CD4-positive, alpha-beta memory T cell (primary cell): ENCODE measurements at places on chromosomes 2 and 18. TPM values are rescaled to one million over a fixed set of nuclear protein-coding genes. Genes with fewer than 3 reads are reported as not detected.
A peak's percentile ranks its signal among the peaks of the same experiment; 100 is the strongest.

DNA sequence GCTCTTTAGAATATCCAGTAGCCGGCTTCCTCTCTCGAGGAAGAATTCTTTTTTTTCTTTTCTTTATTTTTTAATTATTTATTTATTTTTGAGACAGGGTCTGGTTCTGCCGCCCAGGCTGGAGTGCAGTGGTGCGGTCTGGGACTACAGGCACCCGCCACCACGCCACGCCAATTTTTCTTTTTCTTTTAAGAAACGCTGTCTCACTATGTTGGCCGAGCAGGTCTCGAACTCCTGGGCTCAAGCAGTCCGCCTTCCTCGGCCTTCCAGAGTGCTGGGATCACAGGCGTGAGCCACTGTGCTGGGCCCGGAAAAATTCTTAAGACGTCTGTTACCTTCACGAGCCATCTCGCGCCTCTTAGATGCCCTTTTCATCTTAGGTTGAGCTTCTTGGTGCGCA lies 931 bp upstream of the TMEM131 start:
- no peaks in the 10 kb centered on the region for H3K36me3 ChIP-seq
- peak overlapping the region; percentile 89 for H3K27ac ChIP-seq
- no peak for DNase-seq
- peaks cover 30% of the 10 kb centered on the region for H3K4me1 ChIP-seq
- no peaks in the 10 kb centered on the region for H3K27me3 ChIP-seq
- H3K4me3 ChIP-seq, result peak overlapping the region; percentile 95

DNA sequence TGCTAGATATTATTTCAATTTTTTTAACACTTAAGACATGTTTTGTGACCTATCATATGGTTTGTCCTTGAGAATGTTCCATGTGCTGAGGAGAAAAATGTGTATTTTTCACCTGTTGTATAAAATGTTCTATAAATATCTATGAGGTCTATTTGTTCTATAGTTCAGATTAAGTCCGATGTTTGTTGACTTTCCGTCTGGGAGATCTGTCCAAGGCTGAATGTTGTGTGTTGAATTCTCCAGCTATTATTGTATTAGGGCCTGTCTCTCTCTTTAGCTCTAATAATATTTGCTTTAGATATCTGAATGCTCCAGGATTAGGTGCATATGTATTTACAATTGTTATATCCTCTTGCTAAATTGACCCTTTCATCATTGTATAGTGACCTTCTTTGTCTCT lies 144.1 kb downstream of the NYAP2 start:
- no peak overlapping the region for H3K27ac ChIP-seq
- H3K4me3 ChIP-seq, result no peak overlapping the region
- no peaks in the 10 kb centered on the region for H3K4me1 ChIP-seq
- no peak for DNase-seq

DNA sequence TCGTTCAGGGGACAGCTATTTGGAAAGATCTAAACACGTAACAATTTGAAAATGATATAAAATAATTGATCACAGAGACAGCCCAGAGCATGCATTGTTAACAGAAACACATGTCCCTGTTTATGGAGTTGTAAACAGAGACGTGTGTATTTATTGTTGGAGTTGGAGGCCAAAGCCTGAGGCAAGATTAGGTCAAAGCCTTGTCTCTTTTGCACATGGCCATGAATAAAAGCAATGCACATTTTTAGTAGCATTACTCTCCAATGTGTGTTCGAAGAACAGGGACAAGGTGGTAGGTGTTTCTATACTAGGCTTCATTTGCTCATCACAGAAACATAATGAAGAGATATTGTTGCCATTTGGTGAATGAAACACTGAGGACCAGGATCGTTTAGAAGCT lies 841.5 kb upstream of the FANCL start:
- no peak overlapping the region for H3K4me3 ChIP-seq
- DNase-seq, result no peak

The ITPRID2 gene
- total RNA-seq, result 38.8 TPM

GRCh38 chr18:2325308-2325849 lies 245.9 kb downstream of the METTL4 start:
- no peaks in the 10 kb centered on the region for H3K4me1 ChIP-seq
- no peak overlapping the region for H3K4me3 ChIP-seq
- no peaks in the 10 kb centered on the region for H3K27me3 ChIP-seq
- H3K27ac ChIP-seq, result no peak overlapping the region
- H3K36me3 ChIP-seq, result no peaks in the 10 kb centered on the region

DNA sequence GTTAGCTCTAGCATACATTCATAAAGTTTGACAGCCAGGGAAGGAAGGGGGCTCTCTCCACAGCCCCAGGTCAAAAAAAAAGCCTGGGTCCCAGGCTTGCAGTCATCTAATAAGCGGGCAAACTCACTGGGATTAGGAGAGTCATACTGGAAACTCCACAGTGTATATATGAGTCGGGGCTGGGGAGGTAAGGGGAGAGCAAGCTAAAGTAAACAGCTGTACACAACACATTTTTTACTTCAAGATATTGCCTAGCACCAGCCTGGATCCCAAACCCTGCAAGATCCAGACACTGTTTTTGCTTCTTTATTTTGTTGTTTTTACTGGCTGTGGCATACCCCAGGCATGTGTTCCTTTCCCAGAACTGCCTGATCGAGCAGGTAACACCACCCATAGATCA lies 291.3 kb upstream of the TANK start:
- H3K27me3 ChIP-seq, result no peaks in the 10 kb centered on the region
- DNase-seq, result no peak
- H3K4me3 ChIP-seq, result no peak overlapping the region

DNA sequence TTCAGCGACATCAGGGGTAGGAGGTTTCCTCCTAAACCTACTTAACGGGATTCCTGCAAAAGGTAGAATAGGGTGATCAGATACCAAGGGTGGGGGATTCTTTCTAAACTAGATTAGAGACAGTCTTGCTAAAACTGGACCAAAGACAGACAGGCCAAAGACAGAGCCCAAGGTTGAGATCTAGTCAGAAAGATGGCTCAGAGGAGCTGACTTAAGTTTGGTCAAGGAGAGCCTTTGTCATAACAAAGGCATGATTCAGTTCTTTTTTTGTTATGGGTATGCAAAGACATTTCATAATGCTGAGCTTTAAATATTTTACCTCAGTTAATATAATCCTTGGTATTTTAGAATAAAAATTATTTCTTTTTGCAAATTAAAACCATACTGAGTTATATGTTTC lies 17.8 kb upstream of the GPR75 start:
- H3K4me1 ChIP-seq, result no peaks in the 10 kb centered on the region
- H3K27me3 ChIP-seq, result no peaks in the 10 kb centered on the region
- DNase-seq, result no peak
- peaks cover 22% of the 10 kb centered on the region for H3K36me3 ChIP-seq

DNA sequence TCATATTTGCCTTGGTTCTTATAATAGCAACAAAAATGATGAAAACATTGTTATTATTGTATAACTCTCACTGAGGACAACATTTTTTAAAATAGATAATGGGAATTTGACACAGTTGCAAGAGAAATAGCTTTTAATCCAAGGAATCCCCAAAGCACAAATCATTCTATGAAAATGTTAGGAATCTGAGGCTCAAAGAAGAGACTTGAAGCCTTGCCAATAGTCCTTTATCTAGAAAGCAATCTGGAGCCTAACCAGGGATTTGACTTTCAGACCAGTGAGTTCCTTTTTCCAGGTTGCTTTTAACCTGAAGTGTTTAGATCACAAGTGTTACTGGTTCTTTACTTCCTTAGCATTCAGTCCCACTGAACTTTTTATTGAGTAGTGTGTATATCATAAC lies 574.5 kb upstream of the ZEB2 start:
- H3K4me3 ChIP-seq, result no peak overlapping the region
- DNase-seq, result no peak
- H3K4me1 ChIP-seq, result no peaks in the 10 kb centered on the region
- H3K27ac ChIP-seq, result no peak overlapping the region

The PSTPIP2 gene
- 13.3 TPM for total RNA-seq

DNA sequence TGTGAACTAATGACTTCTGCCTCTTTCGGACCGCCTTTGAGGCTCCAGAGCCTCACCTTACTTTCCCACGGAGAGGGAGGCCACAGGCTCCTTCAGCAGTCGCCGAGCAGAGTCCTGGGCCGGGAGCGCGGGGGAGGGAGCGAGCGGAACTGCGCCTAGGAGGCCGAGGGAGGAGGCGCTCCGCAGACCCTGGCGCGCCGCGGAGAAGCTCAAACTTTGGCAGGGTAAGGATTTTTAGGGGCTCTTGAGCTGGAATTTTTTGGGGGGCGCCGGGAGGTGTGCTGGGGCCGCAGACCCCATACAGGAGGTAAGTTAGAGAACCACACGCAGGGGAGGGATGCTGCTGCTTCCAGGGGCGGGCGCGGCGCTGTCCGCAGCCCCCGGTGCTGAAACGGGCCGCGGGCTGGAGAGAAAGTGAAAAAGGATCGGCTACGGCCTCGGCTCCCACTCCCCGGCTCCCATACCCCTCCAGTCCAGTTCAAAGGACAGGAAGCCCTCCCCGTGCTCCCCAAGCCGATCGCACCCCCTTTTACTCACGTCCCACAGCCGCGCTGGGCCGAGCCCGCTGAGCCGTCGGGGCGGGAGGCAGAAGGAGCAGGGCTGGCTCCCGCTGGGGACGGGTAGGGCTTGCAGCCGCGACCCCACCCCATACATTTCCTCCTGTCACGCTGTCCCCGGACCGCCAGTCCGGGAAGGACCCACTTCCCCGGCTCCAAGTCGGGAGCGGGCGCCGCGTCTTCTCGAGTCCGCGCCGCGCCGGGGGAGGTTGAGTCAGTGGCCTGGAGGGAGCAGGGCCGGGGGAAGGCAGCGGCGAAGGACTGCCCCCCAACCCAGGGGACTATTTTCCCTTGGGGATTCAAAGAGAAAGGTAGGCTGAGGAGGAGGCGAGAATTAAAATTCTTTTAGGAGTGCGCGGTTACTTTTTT lies at the start of gene CNGA3:
Gene CNGA3 (plus strand): TSS at position 146 of the 926 bp plus-strand sequence. CDS start 23,520 bp downstream, outside the sequence.
- peak; percentile 23 for DNase-seq
- H3K4me1 ChIP-seq, result no peaks in the 10 kb centered on the region
- H3K36me3 ChIP-seq, result no peaks in the 10 kb centered on the region

DNA sequence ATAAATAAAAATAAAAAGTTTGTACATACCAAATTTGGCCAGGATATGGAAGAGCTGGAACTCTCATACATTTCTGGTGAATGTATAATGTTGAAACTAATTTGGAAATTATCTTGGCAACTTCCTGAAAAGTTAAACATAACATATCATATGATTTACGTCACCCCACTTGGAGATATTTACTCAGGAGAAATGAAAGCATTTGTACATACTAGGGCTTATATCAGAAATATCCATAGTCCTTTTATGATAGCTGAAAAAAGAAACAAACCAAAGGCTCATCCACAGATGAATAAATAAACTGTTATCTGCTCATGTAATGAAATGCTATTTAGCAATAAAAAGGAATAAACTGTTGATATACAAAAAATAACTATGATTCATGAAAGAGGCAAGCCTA lies 318.2 kb upstream of the NRXN1 start:
- no peak overlapping the region for H3K4me3 ChIP-seq
- H3K36me3 ChIP-seq, result no peaks in the 10 kb centered on the region
- no peaks in the 10 kb centered on the region for H3K4me1 ChIP-seq
- no peak overlapping the region for H3K27ac ChIP-seq

DNA sequence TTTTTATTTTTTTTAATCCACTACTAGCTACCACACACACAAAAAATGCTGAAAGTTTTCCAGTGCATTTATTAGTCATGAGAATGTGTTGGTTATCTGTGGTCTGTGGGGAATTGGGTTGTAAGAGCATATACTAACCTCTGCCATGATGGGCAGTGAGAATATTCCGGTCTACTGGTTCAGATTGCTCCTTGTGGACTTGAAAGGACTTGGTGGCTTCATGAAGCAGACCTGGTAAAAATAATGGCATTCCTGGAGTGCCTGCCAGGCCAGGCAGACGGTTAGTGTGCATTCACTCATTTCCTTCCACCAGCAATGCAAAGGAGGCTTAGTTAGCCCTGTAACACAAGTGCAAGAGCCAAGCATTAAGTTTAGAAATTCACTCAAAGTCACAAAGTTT lies 150.8 kb downstream of the THSD7B start:
- H3K4me1 ChIP-seq, result no peaks in the 10 kb centered on the region
- no peak overlapping the region for H3K4me3 ChIP-seq
- no peaks in the 10 kb centered on the region for H3K36me3 ChIP-seq
- DNase-seq, result no peak
- H3K27me3 ChIP-seq, result no peaks in the 10 kb centered on the region
- no peak overlapping the region for H3K27ac ChIP-seq

The LYPD6B gene
- total RNA-seq, result not detected

- H3K4me1 ChIP-seq, result peaks cover 36% of the 10 kb centered on the region
- H3K27ac ChIP-seq, result peak overlapping the region; percentile 76
- no peaks in the 10 kb centered on the region for H3K27me3 ChIP-seq
Measured at GRCh38 chr2:70095720-70096670, 8.7 kb downstream of the PCBP1 start.

The SP9 gene
- not detected for total RNA-seq

The SMAD2 gene
- 126 TPM for total RNA-seq

DNA sequence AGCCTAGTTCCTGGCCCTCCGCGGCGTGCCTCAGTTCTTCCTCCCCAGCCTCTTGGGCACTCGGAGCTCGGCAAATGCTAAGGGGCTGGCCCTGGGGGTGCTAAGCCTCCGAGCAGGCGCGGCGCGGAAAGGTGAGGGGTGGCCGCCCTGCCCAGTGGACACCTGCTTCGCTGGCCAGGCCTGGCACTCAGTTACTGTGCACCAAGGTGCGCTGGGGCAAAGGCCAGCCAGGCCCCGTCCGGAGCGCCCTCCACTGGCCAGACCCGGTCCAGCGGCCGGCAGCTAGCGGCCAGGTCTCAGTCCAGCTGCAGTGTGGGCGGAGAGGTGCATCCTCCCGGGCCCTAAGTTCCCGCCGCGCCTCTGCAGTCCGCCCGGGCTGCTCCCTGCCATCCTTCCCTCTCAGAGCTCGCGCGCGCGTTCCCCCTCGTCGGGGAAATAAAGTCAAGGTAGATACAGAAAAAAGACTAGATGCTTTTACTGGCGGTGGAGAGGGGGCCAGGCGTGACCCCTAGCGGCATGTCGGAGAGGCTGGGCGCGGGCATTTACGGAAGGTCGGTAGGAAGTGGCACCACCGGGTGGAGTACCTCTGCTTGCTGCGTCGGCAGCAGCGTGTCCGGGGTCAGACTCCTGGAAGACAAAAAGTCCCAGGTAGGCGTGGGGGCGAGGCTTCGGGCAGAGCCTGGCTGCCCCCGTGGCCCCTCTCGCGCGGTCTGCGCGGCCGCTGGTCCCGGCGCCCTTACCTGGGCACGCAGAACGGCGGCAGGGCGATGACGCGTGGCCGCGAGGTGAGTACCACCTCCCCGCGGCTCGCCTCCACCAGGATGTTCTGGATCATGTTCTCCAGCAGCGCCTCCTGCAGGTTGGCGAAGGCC lies 9.4 kb upstream of the CRYBA2 start:
- no peak overlapping the region for H3K27ac ChIP-seq
- peaks cover 41% of the 10 kb centered on the region for H3K27me3 ChIP-seq
- H3K4me3 ChIP-seq, result peak overlapping the region; percentile 32

- H3K36me3 ChIP-seq, result no peaks in the 10 kb centered on the region
- H3K27ac ChIP-seq, result no peak overlapping the region
- H3K27me3 ChIP-seq, result no peaks in the 10 kb centered on the region
- DNase-seq, result no peak
- H3K4me3 ChIP-seq, result no peak overlapping the region
Measured at GRCh38 chr2:165655661-165656060, 138.4 kb downstream of the GALNT3 start.

GRCh38 chr2:163248376-163249253 lies 410.0 kb upstream of the KCNH7 start:
- H3K36me3 ChIP-seq, result no peaks in the 10 kb centered on the region
- no peak for DNase-seq
- no peaks in the 10 kb centered on the region for H3K4me1 ChIP-seq
- no peaks in the 10 kb centered on the region for H3K27me3 ChIP-seq
- H3K27ac ChIP-seq, result no peak overlapping the region
